ENCODE measurements at places on chromosomes 12 and 14. TPM values are rescaled to one million over a fixed set of nuclear protein-coding genes. Genes with fewer than 3 reads are reported as not detected.

GLT1D1 gene
- total RNA-seq = 3.6 TPM

GALNT4 gene
- total RNA-seq = 2.3 TPM

TAS2R7 gene
- not detected for total RNA-seq

ANHX gene
- total RNA-seq = not detected

ARL1 gene
- 75.4 TPM for total RNA-seq

HCAR2 gene
- not detected for total RNA-seq

SERPINA6 gene
- 3.8 TPM for total RNA-seq

EPYC gene
- total RNA-seq = not detected

GALNT8 gene
- not detected for total RNA-seq

SMOC1 gene
- 1.6 TPM for total RNA-seq

WSCD2 gene
- total RNA-seq = not detected

OTUB2 gene
- total RNA-seq = 3.2 TPM

ACSM4 gene
- total RNA-seq = not detected

LRTM2 gene
- not detected for total RNA-seq

NANOG gene
- not detected for total RNA-seq

CDCA3 gene
- 216 TPM for total RNA-seq

PTPRQ gene
- total RNA-seq = 0.64 TPM

OTX2 gene
- not detected for total RNA-seq

TMEM179 gene
- total RNA-seq = 8.1 TPM

ATP2A2 gene
- total RNA-seq = 8.0 TPM

HSPB8 gene
- 23.5 TPM for total RNA-seq

BDKRB2 gene
- total RNA-seq = 0.87 TPM

MLF2 gene
- total RNA-seq = 316 TPM

NKX2-8 gene
- total RNA-seq = 5.5 TPM

TXNDC16 gene
- total RNA-seq = 0.26 TPM

CACNA1C gene
- total RNA-seq = 1.2 TPM

USP44 gene
- total RNA-seq = not detected

TMEM52B gene
- not detected for total RNA-seq

RIPK3 gene
- not detected for total RNA-seq

TAC3 gene
- total RNA-seq = not detected

MSI1 gene
- 0.29 TPM for total RNA-seq

HSP90AA1 gene
- total RNA-seq = 95.3 TPM

SYCP3 gene
- not detected for total RNA-seq

ATL1 gene
- total RNA-seq = 6.3 TPM

DCAF4 gene
- 2.1 TPM for total RNA-seq

RTL1 gene
- not detected for total RNA-seq

TRMT61A gene
- total RNA-seq = 14.4 TPM

ACOT2 gene
- 77.3 TPM for total RNA-seq

PZP gene
- total RNA-seq = not detected

PAH gene
- not detected for total RNA-seq

SLC10A1 gene
- total RNA-seq = not detected

CLEC6A gene
- total RNA-seq = not detected

NGB gene
- not detected for total RNA-seq

EFS gene
- total RNA-seq = not detected

DLK1 gene
- total RNA-seq = not detected

ATP5F1B gene
- total RNA-seq = 175 TPM

HNRNPC gene
- 814 TPM for total RNA-seq

NTS gene
- total RNA-seq = not detected

AMHR2 gene
- total RNA-seq = not detected

RNASE3 gene
- total RNA-seq = not detected

GPHB5 gene
- not detected for total RNA-seq

IAPP gene
- total RNA-seq = not detected

CCDC88C gene
- 2.0 TPM for total RNA-seq

TOMM20L gene
- total RNA-seq = not detected

FAR2 gene
- total RNA-seq = not detected

SMCO2 gene
- not detected for total RNA-seq

EID3 gene
- total RNA-seq = 6.8 TPM

SLCO1A2 gene
- total RNA-seq = not detected

INHBC gene
- total RNA-seq = not detected

KRT5 gene
- total RNA-seq = not detected

Measured in Caki2 (cell line).